ENCODE measurements at places on chromosomes 12 and 14.

DNA sequence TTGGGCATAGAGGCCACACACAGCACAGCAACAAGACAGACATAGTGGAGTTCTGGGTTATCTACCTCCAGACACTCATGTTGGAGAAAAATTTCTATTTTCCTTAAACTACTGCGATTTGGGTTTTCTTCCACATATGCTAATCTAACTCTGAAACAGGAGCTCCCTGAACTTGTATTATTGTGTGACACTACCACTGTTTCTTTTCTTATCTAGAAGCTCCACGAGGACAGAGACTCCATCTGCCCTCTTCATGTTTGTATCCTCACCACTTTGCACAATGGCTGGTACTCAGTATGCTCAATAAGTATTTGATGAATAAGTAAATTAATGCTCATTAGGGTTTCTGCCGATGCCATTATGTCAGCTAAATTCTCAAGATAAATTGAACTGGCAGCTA is 218.6 kb downstream of the PAX9 start:
- DNase-seq = no peak

GRCh38 chr12:7837366-7837765 is 35.3 kb downstream of the SLC2A14 start:
- DNase-seq = no peak

DNA sequence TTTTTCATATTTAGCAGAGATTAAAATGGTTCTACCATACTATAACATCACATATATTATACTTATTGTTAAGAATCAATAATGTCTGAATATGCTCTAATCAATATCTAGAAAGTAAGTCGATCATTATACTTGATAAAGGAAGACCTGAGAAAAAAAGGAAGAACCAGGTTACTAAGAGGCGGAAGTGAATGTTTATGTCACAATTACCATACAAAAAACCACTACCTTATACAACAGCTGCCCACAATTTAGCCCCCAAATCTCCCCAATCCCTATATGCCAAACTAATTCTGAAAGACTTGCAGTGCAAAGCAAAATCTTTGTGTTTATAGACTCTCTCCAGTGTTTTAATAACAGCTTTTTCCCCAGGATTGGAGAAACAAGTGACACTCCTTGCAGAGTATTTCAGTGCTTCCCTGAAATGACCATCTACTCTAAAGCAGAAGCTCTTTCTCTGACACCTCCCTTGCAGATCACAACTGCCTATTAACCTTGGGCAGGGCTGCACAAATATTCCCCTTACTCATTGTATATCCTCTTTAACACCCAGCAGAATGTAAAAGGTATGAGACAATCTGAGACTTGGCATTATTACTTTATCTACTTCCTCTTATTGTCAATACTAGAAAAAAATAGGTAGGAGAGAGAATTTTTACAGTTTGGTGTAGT is 12.7 kb upstream of the SLC2A3 start:
- no peak for DNase-seq

- no peak for DNase-seq
These were observed 11.4 kb downstream of the TMEM121 start for GRCh38 chr14:105537580-105538474.

DNA sequence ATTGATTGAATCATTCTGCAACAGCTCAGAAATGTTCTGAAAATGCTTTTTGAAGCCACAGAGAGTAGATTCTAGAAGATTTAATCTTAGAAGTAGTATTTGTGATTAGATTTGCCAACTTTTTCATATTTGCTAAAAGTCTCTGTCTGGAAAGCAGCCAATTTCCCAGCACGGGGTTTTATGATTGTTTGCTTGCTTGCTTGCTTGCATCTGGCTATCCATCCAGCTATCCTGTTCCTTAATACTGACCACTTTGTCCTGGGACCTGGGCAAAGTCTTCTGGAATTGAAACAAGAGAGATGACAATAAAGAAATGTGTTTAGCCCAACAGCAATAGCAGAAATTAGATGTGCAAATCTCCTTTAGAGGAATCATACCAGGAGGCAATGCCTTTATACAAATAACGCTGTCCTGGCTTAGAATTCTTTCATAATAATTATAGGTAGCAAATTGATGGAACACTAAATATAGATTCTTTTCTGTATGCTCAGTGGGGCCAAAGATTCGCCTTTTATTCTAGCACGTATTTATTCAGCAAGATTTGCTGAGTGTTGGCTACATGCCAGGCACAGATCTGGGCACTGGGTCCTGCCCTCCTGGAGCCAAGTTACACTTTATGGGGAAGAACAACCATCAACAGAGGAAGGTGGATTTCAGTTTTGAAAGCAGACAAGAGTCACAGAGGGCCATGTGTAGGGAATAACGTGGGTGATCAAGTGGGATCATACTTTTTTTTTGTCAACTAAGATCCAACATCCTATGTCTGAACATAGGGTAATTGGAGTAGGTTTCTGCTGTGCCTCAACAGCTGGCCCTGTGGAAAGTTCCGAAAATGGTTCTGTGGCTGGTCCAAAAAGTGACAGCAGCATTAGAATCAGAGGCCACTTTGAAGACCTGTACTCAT is 25.3 kb downstream of the MYBPC1 start:
- no peak for DNase-seq

- DNase-seq = no peak
These were observed 2.8 kb upstream of the ART4 start for GRCh38 chr12:14846042-14846587.

DNA sequence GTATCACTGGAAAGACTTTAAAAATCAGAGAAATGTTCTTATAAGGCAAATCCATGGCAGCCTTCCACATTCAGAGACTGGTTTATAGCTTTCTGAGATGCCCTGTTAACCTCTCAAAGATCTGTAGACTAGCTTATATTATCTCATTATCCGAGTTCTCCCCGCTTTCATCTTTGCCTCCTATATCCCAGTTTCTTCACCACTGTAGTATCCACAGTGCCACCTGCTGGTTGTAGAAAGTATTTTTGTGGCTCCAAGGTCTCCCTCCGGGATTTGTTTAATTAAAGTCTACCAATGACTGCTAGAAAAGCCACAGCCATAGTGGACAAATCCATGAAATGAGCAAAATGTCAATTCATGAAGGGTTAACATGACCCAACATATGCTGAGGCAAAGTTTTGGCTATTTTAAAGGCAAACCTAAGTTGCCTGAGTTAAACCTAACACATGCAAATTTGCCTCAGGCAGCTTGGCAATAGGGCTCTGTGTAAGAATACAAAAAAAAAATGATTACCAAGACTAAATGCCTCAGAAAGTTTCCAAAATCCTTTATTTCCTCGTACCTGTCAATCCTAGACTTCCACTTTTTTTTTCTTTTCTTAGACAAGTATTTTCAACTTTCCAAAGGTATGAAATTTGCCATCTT is 218.8 kb upstream of the BMP4 start:
- DNase-seq = peak; percentile 37

DNA sequence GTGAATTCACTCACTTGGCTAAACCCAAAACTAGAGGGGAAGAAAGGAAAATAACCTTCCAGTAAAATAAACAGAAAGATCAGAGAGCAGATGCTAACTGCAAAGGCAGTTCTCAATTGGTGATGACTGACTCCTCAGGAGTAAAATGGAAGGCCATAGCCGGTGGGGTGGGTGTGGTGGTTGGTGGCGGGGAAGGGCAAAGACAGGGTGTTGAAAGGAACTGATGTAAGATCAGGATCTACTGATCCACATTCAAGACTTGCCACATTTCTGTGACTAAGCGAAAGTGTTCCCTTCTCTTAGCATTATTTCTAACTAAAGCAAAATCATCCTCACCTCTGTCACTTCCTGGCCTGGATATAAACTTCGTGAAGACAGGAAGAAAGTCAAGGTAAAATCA is 26.3 kb upstream of the TC2N start:
- DNase-seq = no peak

- DNase-seq = no peak
These were observed 44.0 kb upstream of the REP15 start for GRCh38 chr12:27652174-27652763.

- DNase-seq = no peak
These were observed 1.3 kb downstream of the LRRK2 start for GRCh38 chr12:40225984-40226602.

- no peak for DNase-seq
These were observed 966.7 kb downstream of the SLC6A15 start for GRCh38 chr12:83945871-83946270.

GRCh38 chr14:102802834-102803523 is 25.7 kb downstream of the TRAF3 start:
- DNase-seq = no peak

DNA sequence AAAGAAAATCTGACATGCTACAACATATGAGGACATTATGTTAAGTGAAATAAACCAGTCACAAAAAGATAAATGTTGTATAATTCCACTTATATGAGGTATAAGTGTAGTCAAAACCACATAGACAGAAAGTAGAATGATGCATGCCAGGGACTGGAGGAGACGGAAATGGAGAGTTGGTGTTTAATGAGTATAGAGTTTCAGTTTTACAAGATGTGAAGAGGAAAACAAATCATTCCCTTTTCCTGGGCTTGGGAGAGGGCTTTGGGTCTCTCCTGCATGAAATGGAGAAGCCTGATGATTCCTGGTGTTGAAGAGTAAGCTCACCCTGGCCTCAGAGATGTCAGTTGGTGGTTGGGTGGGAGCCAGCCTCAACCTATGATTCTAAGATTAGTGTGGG is 158.4 kb upstream of the PLXNC1 start:
- no peak for DNase-seq

DNA sequence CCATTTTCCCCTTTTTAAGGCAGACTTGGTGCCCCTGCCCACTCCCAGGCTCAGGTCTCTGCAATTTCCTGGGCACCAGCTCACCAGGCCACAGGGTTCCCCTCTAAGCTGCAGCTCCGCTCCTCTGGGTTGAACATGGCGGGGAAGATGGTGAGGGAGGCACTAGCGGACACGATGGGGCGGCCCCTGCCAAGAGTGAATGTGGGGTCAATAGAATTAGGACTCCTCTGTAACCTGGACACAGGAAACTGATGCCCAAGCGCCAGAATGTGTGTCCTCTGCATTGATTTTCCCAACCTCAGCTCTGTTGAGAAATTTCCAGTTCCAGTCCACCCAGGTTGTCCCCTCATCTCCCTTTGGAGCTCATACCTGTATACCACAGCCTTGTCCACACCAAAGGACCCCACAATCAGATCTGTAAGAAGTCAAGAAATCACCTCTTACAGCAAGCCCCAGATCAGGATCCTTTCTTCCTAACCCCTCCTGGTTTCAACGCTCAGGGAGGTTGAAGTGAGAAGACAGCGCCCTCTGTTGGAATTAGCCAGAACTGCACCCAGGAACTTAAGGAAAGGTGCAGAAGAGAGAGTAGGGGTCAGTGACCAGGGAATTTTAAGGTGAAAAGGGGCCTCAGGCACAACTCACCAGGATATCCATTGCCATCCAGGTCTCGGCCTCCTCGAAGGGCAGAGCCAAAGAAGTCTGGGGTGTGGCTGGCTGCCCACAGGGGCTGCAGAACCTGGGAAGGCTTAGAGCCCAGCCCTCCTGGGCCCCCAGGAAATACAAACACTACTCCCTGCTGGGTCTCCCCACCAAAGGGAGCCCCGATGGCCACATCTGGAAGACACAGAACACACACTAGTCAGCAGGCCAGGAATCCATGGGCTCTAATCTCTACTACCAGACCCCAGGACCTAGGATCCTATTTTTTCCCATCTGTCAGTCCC is 14.7 kb downstream of the ITGA5 start:
- peak; percentile 51 for DNase-seq

DNA sequence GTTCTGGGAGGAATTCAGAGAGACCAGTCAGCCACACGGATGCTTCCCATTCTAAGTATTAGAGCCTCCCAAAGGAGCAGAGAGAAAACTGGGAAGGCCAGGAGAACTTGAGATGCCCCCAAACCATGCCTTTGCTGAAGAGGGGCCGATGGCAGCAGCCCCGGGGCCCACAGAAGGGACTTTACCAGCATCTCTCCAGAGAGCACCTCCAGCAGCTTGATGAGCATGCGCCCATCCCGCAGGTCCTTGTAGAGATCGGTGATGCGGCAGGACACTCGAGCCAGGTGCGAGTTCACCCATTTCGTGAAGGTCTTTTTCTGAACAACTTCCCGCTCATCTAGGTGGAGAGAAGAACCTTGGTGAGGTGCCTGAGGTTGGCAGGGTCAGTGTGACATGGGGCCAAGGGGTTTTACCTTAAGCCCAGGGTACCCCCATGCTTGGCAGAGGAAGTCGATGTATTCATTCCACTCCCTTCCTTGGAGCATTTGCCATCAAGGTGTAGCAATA is 74.9 kb downstream of the SPTB start:
- DNase-seq = no peak

DNA sequence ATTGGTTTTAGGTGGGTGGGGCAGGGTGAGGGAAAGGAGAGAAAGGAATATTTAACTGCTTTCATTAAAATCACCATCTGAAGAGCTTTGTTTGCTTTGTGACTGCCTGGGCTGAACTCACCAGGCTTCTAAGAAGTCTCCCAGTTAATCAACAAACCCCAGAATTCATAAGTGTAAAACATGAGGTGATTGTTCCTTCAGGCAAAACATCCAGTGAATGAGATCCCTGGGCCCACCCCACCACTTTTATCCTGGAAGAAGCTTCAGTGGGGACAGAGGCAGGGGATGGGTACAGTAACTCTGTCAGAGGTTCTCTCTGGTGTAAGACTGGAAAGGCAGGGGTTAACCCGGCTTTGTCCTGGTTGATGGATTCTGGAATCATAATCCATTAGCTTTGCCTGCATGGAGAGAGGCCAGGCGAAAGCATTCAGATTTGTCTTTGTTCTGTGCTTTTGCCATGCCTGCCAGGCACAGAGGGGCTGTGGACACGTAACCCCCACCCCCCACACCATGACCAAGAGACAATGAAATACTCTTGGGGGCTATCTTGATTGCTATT is 16.7 kb downstream of the PDE1B start:
- DNase-seq = no peak

GRCh38 chr12:53300187-53300586 is 692 bp downstream of the MYG1 start:
- no peak for DNase-seq

- DNase-seq = no peak
These were observed 360.5 kb upstream of the TMPO start for GRCh38 chr12:98154850-98155249.

- no peak for DNase-seq
These were observed 7.0 kb downstream of the VCPKMT start for GRCh38 chr14:50109342-50109741.

DNA sequence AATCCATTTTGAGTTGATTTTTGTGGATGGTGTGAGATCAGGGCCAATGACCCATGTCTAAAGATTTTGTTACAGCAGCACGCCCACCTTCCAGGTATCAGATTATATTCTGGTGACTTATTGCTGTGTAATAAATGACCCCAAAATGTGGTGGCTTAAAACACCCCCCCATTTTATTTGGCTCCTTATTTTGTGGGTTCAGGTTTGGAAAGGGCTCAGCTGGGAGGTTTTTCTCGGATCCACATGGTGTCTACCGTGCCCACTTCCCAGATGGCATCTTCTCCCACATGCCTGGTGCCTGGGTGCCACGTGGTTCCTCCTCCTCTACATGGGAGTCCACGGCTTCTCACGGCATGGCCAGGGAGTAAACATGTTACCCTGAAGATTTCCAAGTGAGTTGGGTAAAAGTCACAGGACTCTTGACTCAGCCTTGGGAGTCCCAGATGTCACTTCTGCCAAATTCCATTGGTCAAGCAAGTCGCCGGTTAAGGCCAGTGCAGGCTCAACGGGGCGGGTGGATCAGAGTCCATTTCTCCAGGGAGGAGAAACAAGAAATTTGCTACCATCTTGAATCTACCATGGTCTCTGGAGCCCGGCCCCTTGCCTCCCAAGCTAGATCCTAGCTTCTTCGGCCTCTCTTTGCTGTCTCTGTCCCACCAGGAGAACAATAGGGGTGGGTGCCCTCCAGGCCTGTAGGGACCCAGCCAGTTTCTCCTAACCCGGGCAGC is 214.3 kb downstream of the KIF26A start:
- no peak for DNase-seq

Data from activated CD4-positive, CD25-positive, alpha-beta regulatory T cell (primary cell).